ENCODE measurements at places on chromosomes 5 and 9. TPM values are rescaled to one million over a fixed set of nuclear protein-coding genes. Genes with fewer than 3 reads are reported as not detected.

DNA sequence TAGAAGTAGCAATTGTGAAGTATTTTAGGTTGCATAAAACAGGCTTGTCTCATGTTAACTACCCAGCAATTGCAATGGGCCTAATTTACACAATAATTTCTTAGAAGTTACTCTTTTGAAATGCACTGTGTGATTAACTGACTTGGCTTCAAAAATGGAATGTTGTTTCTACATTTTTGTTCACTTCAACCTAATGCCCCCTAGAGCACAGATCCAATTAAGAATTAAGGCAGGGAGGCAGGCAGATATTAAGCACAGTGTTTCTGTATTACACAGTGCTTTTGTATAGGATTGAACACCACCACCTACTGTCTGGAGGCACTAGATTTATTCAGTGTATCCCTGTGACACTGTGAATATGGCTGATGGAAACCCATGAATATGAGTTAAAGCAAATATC is 302.1 kb downstream of the FBXL17 start:
- H3K4me1 ChIP-seq, result peaks cover 6% of the 10 kb centered on the region
- H3K27me3 ChIP-seq, result no peaks in the 10 kb centered on the region
- no peak overlapping the region for H3K27ac ChIP-seq
- no peak overlapping the region for H3K4me3 ChIP-seq

DNA sequence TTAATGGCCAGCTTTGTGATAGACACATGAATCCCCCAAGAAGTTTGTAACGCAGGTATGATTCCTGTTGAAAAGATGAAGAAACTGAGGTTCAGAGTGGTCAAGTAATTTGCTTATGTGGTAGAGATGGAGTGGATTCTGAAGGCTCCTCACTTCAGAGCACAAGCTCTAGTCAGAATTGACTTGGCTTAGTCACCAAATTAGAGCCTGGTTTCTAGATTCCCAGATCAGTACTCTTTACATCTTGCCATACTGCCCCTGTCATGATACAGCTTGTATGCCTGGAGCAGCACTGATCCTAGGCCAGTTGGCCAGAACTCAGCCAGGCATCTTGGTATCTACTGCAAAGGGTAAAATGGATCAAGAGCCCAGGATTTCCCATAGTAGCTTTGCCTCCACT is 284.4 kb upstream of the RFX3 start:
- no peaks in the 10 kb centered on the region for H3K27me3 ChIP-seq
- no peaks in the 10 kb centered on the region for H3K4me1 ChIP-seq
- H3K36me3 ChIP-seq, result no peaks in the 10 kb centered on the region
- no peak overlapping the region for H3K4me3 ChIP-seq

The FIBCD1 gene
- 1.4 TPM for total RNA-seq

DNA sequence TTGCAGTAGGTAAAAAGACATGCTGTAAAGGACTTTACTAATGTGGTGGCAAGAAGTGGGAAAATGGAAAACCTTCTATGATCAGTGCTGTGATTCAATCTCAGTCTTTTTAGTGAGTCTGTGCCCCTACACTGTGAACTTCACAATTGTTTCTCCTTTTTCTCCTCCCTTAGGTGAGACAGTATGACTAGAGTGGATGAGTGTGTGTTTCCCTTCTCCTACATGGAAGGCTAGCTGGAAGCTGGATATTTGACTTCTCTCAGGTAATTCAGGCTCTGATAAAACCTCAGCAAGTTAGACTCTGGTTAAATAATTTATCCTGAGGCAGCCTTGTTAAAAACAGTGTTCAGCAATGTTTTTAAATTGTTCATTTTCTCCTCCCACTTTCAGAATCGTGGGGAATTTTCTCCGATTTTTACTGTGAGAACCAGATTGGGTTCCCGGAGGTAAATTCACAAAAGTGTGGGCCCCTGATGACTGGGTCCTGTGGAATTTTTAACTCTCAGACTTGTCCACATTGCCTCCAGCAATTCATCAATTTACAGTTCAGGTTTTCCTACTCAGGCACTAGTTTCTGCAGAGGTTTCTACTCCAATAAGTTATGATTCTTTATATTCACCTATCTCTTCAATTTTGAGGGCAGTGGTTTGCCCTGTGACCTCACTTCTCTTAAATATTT is 149.1 kb upstream of the PIK3R1 start:
- ATAC-seq, result no peak
- H3K27me3 ChIP-seq, result no peaks in the 10 kb centered on the region
- no peak overlapping the region for H3K27ac ChIP-seq
- no peak overlapping the region for H3K4me3 ChIP-seq
- no peaks in the 10 kb centered on the region for H3K36me3 ChIP-seq
- no peaks in the 10 kb centered on the region for H3K4me1 ChIP-seq

DNA sequence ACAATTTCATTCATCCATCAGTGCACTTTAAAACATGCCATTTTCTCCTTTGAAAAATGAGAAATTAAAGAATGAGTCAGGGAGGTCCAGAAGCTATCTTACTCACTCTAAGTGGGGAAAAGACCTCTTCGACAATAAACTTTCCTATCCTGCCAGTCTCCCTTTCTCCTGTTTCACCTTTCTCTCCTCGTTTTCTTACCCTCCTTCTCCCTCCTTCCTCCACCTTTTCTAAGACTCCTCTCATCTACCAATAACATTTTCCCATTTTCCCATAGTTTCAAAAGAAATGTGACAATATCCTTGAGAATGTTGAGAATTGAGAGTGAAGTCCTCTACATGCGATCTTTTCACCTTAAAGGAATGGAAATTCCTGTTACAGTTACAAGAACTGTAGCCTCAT is 450.5 kb upstream of the GRAMD2B start:
- H3K4me3 ChIP-seq, result no peak overlapping the region
- no peak overlapping the region for H3K27ac ChIP-seq
- no peak for ATAC-seq
- H3K27me3 ChIP-seq, result no peaks in the 10 kb centered on the region

GRCh38 chr9:91477106-91477505 is 53.5 kb upstream of the NFIL3 start:
- no peak overlapping the region for H3K27ac ChIP-seq

DNA sequence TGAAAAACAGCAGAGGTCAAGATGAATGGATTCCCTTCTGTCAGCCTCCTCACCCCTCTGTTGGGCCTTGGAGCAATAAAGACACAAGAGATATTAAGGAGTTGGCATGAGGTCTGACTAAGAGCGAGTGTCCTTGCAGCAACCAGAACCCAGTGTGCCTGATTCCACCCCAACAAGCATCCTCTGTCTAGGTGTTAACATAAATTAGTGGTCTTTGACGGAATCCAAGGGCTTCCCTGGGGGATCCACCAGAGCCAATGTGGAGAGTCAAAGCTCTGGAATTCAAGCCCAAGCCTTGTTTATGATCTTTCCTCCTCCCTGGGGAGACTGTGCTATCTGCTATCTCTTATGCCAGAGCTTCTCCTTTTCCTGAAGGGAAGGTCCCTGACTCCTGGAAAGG is 128.1 kb upstream of the SMIM23 start:
- no peaks in the 10 kb centered on the region for H3K36me3 ChIP-seq
- H3K27me3 ChIP-seq, result peaks cover 11% of the 10 kb centered on the region
- H3K4me1 ChIP-seq, result no peaks in the 10 kb centered on the region
- no peak for ATAC-seq

The LCN9 gene
- total RNA-seq, result not detected

- H3K4me1 ChIP-seq, result peaks cover 4% of the 10 kb centered on the region
- no peak overlapping the region for H3K4me3 ChIP-seq
- no peak overlapping the region for H3K27ac ChIP-seq
- H3K27me3 ChIP-seq, result no peaks in the 10 kb centered on the region
These were observed 48.7 kb upstream of the CEMIP2 start for GRCh38 chr9:71816916-71817451.

DNA sequence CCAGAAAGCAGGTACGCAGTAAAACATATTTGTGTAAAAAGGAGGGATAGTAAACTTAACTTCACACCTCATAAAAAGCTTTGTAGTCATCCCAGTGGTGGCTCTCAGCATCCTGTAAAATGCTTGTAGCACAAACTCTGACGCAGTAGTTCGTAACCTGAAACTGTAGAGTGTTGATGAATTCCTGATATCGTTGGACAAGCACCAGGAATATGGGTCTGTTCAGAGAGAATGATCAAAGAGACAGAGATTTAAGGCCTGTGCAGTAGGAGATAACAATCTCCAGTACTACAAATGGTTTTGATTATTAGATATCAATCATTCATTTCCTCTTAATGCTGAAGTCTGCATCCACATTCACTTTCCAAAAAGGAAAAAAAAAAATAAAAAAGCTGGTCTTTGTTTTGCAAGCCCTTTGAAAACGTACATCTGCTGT is 148.5 kb downstream of the KIAA0825 start:
- peak; percentile 62 for ATAC-seq
- no peak overlapping the region for H3K4me3 ChIP-seq
- no peaks in the 10 kb centered on the region for H3K27me3 ChIP-seq
- H3K4me1 ChIP-seq, result no peaks in the 10 kb centered on the region

The ACOT12 gene
- total RNA-seq, result not detected

The FPGS gene
- 42.5 TPM for total RNA-seq

DNA sequence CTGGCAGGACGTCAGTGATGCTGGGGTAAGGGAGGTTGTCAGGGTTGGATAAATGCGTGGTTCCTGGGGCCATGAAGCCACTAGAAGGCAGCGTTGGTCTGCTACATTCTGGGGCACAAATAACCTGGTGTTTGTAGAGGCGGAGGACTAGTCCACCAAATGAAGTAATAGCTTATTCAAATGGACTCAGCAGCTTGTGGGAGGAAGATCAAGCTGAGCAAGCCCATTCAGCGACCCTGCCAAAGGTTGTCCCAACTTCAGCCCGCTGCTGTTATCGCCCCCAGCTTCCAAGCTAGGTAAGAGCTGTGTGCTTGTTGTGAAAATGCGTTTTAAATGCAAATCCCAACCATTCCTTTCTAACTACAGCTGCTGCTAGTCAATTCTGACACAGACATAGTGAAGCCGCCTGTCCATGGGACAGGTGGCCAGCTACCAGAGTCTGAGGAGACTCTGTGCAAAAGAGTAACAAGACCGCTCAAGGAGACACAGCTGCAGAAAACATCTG is 7.6 kb upstream of the FAM240B start:
- no peaks in the 10 kb centered on the region for H3K36me3 ChIP-seq
- no peak overlapping the region for H3K4me3 ChIP-seq
- no peak overlapping the region for H3K27ac ChIP-seq

DNA sequence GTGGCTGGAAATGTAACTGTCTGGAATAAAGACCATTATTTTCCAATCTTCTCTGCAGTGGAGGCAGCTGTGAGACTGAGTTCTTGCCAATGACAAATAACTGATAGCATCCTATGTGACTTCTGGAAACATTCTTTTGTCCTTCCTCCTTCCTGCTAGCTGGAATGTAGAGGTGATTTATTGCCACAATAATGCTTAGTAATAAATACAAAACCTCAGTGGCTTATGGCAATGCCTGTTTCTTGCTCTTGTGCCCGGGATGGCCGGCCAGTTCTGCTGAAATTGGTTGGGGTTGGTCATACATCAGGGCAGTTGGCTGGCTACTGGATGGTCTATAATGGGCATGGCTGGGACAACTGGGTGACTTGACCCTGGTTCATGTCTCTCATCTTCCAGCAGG is 12.2 kb upstream of the TEX48 start:
- no peaks in the 10 kb centered on the region for H3K4me1 ChIP-seq
- H3K36me3 ChIP-seq, result no peaks in the 10 kb centered on the region
- H3K27me3 ChIP-seq, result no peaks in the 10 kb centered on the region
- H3K4me3 ChIP-seq, result no peak overlapping the region
- no peak for ATAC-seq

GRCh38 chr9:135848341-135849047 is 58.9 kb downstream of the CAMSAP1 start:
- H3K4me3 ChIP-seq, result no peak overlapping the region
- no peak overlapping the region for H3K27ac ChIP-seq
- H3K4me1 ChIP-seq, result no peaks in the 10 kb centered on the region
- no peaks in the 10 kb centered on the region for H3K27me3 ChIP-seq
- no peak for ATAC-seq

GRCh38 chr5:1514027-1514818 is 9.5 kb downstream of the LPCAT1 start:
- H3K4me1 ChIP-seq, result no peaks in the 10 kb centered on the region
- no peak overlapping the region for H3K4me3 ChIP-seq
- peaks cover 63% of the 10 kb centered on the region for H3K36me3 ChIP-seq
- H3K27ac ChIP-seq, result no peak overlapping the region
- ATAC-seq, result no peak

- no peak for ATAC-seq
- no peak overlapping the region for H3K27ac ChIP-seq
- no peaks in the 10 kb centered on the region for H3K4me1 ChIP-seq
- H3K27me3 ChIP-seq, result peaks cover 5% of the 10 kb centered on the region
- H3K4me3 ChIP-seq, result no peak overlapping the region
These were observed 80.1 kb downstream of the TRIM32 start for GRCh38 chr9:116767219-116767618.

DNA sequence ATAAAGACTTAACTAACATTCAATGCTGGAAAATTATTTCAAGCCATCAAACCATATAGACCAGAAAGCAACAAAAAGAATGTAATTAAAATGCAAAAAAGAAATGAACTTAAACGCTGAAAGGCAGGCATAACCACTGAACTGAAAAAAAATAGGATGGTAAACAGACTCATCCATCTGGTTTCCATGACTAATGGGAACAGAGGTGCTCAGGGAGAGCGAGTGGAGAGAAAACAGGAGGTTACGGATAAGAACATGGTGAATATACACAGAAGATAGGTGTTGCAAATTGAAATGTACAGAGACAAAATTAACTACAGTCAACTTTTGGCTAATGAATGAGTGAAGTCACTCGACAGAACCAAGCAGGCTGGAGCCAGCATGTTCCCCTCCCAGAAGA is 43.5 kb upstream of the RNF38 start:
- ATAC-seq, result no peak
- no peaks in the 10 kb centered on the region for H3K36me3 ChIP-seq
- no peak overlapping the region for H3K4me3 ChIP-seq
- H3K4me1 ChIP-seq, result no peaks in the 10 kb centered on the region
- H3K27me3 ChIP-seq, result no peaks in the 10 kb centered on the region

- no peaks in the 10 kb centered on the region for H3K27me3 ChIP-seq
- no peaks in the 10 kb centered on the region for H3K36me3 ChIP-seq
- H3K4me1 ChIP-seq, result no peaks in the 10 kb centered on the region
- H3K4me3 ChIP-seq, result no peak overlapping the region
- ATAC-seq, result peak; percentile 72
- no peak overlapping the region for H3K27ac ChIP-seq
These were observed 32.3 kb upstream of the SPATA31E1 start for GRCh38 chr9:87850391-87850790.

All from gastroesophageal sphincter (tissue), 4 donors.